ENCODE measurements at places on chromosomes 13 and 19. TPM values are rescaled to one million over a fixed set of nuclear protein-coding genes. Genes with fewer than 3 reads are reported as not detected.

The KXD1 gene
- total RNA-seq = 76.4 TPM

The SKA3 gene
- 0.30 TPM for total RNA-seq

- peak; percentile 74 for DNase-seq
These were observed 20.5 kb downstream of the UGGT2 start for GRCh38 chr13:96032717-96033116.

- no peak for DNase-seq
These were observed 6.7 kb downstream of the KCNJ14 start for GRCh38 chr19:48461982-48462655.

The POGLUT2 gene
- total RNA-seq = 15.3 TPM

DNA sequence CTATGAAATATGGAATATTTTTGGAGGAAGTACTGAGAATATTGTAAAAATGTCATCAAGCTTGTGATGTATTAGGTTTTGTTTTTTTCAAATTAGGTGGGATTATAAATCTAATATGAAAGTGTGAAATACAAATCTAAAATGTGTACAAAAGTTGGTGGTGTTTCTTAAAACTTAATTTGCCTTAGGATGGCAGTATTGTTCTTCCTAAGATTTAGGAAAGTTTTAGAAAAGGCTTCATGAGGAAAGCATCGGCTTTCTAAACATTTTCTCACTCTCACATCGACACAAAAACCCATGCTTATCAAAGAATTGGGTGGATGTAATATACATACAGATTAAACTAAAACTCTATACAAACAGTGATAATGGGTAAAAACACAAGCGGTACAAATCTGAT, 972.0 kb upstream of the PCDH20 start:
- peak; percentile 1 for DNase-seq

DNA sequence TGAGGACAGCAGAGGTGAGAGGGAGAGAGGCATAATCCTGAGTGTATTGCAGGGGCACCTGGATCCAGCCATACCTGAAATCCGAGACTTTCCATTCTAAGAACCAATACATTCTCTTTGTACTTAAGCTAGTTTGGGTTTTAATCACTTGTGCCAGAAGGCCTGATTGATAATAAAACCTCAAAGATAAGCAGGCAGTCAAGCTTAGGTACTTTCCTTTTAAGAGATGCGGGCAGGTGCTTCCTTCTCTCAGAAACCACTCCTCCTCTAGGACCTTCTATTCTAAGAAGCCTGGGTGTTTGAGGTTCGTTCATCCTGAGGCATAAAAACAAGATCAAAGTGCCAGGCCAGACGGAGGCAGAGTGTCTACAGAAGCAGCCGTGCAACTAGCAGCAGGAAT, 22.2 kb downstream of the FAM187B start:
- DNase-seq = no peak

- DNase-seq = no peak
These were observed 927 bp downstream of the LPAR6 start for GRCh38 chr13:48411841-48412531.

GRCh38 chr19:1765904-1766799, 12.8 kb downstream of the ONECUT3 start:
- no peak for DNase-seq

The LGI4 gene
- total RNA-seq = not detected

The RFX2 gene
- 3.9 TPM for total RNA-seq

- peak; percentile 9 for DNase-seq
These were observed 7.6 kb downstream of the LGALS4 start for GRCh38 chr19:38805180-38805579.

The FSD1 gene
- 5.6 TPM for total RNA-seq

DNA sequence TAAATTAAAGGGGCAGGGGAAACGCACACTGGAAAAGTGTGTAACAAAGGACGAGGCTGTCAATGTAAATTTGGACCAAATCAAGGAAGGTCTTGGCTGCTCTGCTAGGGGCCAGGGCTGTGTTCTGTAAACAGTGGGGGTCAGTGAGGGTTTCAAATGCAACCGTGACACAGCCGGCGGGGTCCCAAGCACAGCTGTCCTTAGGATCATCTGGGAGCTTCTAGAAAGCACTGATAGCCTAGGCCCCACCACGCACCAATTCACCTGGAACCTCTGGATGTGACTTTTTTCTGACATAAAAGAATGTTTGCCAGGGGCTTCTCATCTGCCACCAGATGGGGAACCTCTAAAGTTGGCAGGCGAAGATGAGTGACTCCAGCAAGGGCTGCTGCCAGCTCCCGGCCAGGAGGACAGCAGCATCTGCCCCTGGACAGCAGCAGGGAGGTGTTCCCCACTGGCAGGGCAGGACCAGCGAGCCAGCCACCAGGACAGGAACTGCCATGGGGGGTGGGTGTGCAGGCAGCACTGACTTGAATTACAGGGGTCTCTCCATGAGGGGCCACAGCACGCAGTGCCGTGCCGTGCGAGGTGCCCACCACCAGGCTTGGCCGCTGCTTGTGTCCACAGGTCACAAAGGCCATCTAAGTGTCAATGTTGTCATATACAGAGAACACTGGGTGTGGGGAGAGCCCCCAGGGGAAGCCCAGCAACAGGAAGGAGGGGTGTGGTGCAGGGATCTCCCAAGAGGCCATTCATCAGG, 87.5 kb downstream of the SOX1 start:
- DNase-seq = no peak

GRCh38 chr13:81927347-81927746, 1586.4 kb upstream of the SPRY2 start:
- DNase-seq = peak; percentile 1

DNA sequence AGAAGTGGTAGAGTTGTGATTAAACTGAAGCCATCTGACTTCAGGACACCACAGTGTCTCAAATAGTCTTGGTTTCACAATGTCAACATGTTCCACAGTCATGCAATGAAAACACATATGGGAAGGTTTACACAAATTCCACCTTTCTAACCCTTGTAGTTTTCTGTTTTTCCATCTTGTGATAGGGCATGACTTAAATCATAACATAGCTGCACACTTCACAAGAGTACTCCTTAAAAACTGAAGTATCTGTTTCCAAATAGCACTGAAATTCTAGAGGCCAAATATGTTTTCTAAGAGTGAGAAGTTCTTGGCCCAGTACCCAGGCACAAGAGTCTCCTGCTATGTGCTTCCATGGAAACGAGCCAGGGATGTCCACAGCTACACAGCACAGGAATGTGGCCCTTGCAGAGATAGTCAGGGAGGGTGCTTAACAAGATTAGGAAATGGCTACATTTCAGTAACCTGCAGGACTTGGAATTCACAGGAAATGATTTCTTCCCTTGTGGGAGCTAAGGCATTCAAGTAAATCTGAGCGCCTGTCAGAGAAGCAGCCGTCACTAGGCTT, 269.1 kb downstream of the NDFIP2 start:
- DNase-seq = peak; percentile 98

DNA sequence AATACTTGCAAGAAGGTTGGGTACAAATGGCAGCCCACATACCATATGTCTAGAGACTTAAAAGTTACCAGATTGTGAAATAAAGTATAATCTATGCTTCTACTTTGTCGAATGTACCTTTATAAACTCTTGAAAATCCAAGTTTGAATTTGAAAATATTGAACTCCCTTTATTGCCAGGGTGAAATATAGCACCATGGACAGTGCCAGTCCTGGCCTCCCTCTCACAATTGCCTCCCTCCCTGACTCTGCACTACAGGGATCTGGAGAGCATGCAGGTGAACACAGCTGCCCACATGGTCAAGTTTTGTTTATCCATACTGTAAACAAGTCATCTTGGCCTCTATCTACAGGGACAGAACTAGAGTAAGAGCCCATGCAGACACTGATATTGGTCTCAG, 394.1 kb upstream of the SLITRK6 start:
- no peak for DNase-seq

The ZNF534 gene
- total RNA-seq = not detected

GRCh38 chr19:7605490-7606222, 10.0 kb downstream of the CAMSAP3 start:
- no peak for DNase-seq

GRCh38 chr19:30173593-30174356, 198.4 kb upstream of the ZNF536 start:
- DNase-seq = no peak
